Urothelium cell line (cell line): ENCODE measurements at places on chromosomes 13 and 19.

GRCh38 chr13:32881777-32882145 lies 134.5 kb upstream of the KL start:
- DNase-seq = no peak

- no peak for DNase-seq
Observed at GRCh38 chr13:40211586-40211968, 454.9 kb downstream of the FOXO1 start.

GRCh38 chr13:49417161-49417560 lies 26.7 kb downstream of the CAB39L start:
- DNase-seq = no peak

GRCh38 chr13:56424246-56424645 lies 716.5 kb upstream of the PRR20A start:
- DNase-seq = peak; percentile 3

DNA sequence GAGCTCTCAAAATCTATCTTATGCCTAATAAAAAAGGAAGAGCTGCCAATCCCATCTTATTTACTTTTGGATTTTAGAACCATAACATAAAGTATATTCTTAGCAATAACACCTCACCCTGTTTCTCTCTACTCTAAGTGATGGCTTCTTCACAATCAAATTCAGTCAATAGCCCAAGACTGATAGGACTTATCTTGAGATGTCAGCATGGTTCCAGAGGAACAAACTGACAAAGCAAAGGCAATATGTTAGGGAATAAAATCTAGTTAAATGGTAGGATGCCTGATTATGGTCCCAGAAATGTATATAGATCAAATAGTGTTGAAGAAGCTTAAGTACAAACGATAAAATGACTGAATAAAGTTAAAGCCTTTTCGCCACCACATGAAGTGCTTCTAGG lies 36.3 kb downstream of the DACH1 start:
- no peak for DNase-seq
